ENCODE measurements at places on chromosomes 2 and 18.
A peak's percentile ranks its signal among the peaks of the same experiment; 100 is the strongest.

DNA sequence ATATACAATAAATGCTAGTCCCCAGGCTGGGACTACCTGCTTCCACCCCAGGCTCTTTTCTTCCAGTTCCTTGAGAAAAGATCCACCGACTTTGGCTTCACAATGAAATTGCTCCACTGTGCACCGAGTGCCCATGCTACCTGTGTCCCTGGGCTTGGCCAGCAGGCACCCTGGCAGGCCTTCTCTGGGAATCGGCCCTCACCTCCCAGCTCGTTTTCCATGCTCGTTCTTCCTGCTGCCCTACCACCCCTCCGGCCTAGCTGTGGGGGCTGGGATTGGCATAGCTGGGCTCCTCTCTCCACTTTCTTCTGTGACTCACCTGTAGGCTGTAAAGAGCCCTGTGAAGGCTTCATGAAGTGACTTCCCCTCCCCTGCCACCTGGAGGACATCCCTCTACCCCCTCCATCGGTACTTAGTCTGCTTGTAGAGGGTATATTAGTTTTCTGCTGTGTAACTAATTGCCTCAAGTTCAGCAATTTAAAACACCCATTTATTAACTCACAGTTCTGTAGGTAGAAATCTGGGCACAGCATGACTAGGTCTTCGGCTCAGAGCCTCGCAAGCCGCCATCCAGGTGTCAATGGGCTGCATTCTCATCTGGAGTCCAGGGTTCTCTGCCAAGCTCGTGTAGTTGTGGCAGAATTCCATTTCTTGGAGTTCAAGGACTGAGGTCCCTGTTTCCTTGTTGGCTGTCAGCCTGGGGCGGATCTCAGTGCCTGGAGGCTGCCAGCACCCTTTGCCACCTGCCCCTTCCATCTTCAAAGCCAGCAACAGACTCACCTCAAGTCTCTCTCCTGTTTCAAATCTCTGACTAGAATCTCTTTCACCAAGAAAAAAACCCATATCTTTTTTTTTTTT is 57.6 kb downstream of the DPYSL5 start:
- DNase-seq = no peak

DNA sequence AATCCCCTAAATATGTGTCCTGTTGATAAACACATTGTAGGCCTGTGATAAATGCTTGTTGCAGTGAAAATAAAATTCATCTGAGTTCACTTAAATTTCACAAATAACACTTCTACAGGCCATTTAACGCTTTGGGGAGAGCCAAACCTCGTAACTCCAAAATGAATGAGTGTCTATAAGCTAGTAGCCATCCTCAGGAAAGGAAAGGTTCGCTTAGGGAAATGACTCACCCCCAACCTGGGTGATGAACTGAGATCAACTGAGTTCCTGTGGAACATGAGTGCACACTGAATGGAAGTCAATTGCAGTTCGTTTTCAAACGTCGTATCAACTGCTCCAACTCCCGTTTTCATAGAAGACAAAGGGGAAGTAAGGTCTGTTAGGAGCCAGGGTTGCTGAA is 527.6 kb upstream of the ID2 start:
- DNase-seq = peak; percentile 34

- no peak for DNase-seq
These were observed 856 bp downstream of the TIA1 start for GRCh38 chr2:70247364-70248180.

- no peak for DNase-seq
These were observed 290.3 kb downstream of the C1D start for GRCh38 chr2:67772216-67773170.

DNA sequence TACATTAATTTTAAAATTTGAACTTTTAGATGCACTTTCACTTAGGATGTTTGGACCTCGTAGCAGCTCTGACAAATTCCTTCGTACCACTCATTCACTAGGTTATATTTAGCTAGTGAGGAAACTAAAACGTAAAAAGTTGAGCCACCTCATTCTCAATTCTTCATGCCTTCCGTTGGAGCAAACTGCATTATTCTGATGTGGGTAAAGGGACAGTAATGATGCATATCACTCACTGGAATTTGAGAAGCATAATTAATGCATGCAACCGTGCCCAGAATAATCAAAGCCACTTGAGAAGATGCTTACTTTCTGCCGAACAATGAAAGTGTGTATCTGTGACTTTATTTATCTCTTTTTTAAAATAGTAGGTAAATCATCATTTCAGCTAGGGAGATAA is 2.2 kb downstream of the CNOT9 start:
- DNase-seq = no peak

GRCh38 chr2:12287220-12287751 is 429.4 kb upstream of the TRIB2 start:
- DNase-seq = no peak

DNA sequence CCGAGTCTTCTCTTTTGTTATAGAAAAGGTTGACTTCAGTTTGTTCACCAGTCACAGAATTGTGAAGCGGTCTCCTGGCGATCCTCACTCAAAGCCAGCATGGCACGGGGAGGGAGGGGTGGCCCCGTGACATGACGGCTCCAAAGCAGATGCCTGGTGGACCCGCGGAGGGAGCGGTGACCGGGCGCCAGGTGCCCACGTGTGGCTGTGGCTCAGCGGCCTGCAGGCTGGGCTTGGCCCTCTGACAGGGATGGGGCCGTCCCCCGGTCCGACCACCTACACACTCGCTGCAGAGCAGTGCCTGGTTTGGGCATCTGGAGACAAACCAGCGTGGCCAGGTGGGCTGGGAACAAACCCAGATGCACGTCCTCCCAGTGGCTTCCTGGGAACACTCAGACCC is 129.1 kb upstream of the SNTG2 start:
- no peak for DNase-seq

DNA sequence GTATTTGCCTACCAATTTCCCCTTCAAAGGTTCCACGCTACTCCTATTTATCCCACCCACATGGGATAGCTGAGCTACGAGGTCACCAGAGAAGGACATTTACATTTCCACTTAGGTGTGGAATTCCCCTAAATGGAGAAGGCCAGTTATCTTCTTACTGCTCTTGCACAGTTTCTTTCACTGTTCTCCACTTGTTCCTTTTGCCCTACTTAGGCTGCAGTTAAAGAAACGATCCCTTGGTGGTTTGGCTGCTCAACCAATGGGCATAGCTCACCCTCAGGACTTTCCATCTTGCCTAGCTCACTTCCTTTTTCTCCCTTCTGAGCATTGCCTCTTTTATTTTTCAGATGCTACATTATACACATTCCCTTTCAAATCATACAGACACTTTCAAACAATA is 11.2 kb upstream of the NABP1 start:
- peak; percentile 47 for DNase-seq

- DNase-seq = no peak
These were observed 135.2 kb downstream of the RHBDD1 start for GRCh38 chr2:226971084-226971483.

GRCh38 chr2:142880279-142880678 is 2.8 kb downstream of the KYNU start:
- DNase-seq = no peak

- no peak for DNase-seq
These were observed 15.9 kb downstream of the ABCG8 start for GRCh38 chr2:43854671-43855070.

GRCh38 chr2:54995553-54995952 is 54.7 kb downstream of the RTN4 start:
- no peak for DNase-seq

- DNase-seq = peak; percentile 38
These were observed 14.1 kb downstream of the TLK1 start for GRCh38 chr2:171146633-171147032.

DNA sequence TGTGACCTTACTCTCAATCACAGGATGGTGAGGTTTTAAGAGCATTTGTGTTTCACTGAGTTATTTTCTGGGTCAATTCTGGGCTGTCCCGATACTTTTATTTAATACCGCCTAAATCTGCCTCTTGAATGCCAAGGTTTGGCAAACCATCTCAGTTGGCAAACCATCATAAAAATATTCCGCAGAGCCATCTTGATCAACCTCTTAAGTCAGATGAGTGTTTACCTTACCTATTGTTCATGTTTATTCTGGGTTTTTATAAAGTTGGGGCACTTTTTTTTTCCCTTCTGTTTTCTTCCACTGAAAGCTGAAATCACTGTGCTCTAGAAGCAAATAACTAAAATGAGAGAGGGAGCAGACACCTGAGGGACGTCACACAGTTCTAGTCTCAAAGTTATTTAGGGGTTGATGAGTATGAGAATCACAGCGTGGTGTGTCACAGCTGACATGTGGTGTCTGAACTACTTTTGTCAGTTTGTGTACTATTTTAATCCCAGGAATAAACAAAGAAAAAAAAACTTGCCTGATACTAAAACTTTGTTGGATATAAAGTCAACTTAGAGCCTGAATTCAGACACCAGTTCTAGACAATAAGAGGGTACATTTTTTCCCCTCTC is 48.6 kb downstream of the ETAA1 start:
- no peak for DNase-seq

DNA sequence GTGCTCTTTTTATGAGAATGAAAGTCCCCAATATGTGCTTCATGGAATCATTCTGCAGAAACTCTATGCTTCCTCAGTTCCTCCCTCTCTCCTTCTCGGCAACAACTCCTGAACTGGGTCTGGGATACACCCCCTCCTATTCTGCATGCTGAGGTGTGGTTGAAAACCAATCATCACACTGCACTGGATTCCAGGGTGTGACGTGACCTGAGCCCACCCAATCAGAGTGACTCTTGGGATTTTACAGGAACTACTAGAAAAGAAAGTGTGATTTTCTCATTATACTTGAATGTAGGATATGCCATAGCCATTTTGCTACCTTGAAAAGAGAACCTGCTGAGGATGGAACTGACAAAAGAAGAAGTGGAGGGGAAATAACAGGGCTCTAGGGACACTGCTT is 36.3 kb downstream of the ACVR1 start:
- no peak for DNase-seq

GRCh38 chr2:203261326-203262159 is 22.7 kb downstream of the CYP20A1 start:
- no peak for DNase-seq

DNA sequence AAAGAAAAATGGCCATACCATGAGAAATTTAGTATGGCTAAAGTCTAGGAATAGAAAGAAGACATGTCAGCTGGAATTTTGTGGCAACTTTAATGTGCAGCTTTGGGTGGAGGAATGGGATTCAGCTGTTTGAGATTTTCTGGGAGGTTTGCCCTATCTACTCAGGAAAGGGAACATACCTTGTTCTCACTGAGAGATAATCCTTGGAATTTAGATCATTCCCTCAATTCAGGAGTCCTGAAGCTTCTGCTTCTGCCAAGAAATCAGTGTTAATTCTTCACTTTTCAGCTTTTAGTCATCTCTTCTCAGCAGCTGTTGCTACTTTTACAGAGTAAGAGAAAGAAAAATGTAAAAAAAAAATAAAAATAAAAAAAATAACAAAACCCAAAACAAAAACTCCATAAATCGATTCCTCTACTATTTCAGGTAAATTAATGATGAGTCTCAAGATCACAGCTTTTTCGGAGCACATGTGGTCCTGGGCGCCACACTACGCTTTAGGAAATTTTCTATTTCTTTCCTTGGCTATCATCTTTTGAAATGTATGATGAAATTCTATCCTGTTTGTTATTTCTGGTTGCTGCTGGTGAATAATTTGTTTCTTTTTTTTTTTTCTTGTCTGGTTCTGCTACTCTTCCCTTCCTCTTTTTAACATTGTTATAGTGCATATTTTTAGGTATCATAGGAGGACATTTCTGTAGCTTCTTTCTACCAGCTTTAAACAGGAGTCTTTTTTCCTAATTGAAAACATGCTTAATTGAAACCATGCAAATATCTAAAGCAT is 18.9 kb upstream of the BAZ2B start:
- no peak for DNase-seq

- DNase-seq = peak; percentile 7
These were observed 164.3 kb downstream of the BCL2 start for GRCh38 chr18:63155169-63155852.

DNA sequence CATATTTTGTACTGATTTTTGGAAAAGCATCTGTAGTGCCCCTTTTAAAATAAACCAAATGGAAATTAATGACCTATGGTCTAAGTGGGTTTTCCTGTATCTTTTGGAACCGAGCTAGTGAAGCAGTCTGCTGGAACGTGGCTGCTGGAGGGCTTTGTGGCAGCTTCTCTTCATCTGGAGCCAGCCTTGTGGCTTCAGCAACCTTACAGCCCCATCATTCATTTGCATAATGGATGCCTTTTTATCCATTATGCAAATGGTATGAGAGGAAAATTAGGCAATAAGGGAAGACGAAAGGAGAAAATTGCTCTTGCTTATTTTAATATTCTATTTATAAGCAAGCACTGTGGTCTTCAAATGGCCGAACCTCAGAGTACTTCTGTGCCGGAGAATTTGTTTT is 421.0 kb downstream of the PARD3B start:
- DNase-seq = no peak

GRCh38 chr18:75915941-75916623 is 488.6 kb upstream of the SMIM21 start:
- DNase-seq = no peak

- DNase-seq = no peak
These were observed 40.7 kb downstream of the INPP4A start for GRCh38 chr2:98485453-98485755.

DNA sequence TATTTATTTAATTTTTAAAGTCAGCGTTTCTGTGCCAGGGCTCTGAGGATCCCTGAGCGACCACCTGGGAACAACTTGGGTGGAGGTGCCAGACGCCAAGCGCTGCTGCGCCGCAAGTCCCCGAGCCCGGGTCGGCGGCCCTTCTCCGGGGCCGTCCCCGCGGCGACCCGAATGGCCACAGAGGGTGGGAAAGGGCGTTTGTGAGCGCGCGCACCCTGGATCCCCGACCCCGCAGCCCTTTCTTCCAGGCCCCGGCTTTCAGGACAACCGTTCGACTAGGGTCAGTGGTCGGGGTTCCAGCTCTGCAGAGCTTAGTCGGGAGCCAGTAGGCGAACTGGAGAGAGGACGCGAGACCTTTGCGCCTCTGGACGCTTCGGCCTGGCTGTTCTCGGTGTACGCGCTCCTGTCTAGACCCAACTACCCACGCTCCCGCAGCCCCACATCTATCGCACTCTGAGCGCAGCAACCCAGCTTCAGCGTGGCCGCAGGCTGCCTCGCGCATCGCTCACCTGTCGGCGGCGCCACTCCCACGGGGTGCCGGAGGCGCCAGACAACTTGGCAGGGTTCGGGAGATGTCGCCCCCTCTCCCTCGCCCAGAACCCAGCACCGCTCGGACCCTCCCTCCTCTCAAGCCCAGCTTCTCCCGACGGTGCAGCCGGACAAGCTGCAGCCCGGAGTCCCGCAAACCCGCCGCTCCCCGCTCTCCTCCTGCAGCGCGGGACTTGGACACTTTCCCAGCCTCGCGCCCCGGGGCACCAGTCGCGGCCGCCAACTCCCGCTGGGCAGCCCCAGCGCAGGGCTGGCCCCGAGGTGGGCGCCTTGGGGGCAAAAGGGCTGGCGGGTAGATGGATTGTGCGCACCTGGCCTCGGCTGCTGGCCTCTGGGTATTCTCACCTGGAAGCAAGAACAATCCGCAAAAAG is 758 bp downstream of the LYPD1 start:
- DNase-seq = no peak

DNA sequence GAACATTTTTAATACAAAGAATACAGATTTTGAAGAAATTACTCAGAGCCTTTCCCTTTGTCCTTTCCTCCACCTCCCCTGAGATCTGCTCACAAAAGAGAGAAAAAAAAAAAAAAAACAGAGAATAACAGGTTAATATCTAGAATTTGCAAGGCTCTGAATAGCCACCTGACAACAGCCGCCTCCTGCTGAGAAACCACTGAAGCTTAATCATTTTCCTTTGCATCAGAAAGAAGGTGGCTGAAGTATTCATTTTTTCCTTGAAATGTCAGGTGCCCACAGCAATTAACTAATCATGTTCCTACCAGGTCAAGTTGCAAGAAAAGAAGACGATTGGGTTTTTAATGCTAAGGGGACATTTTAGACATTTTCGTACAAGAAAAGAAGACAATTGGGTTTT is 21.2 kb downstream of the CNTNAP5 start:
- DNase-seq = no peak

- DNase-seq = no peak
These were observed 205.1 kb downstream of the GLI2 start for GRCh38 chr2:120940726-120941256.
